Bronchial epithelial cell (primary cell): ENCODE measurements at places on chromosomes 2 and 18. TPM values are rescaled to one million over a fixed set of nuclear protein-coding genes. Genes with fewer than 3 reads are reported as not detected.

DNA sequence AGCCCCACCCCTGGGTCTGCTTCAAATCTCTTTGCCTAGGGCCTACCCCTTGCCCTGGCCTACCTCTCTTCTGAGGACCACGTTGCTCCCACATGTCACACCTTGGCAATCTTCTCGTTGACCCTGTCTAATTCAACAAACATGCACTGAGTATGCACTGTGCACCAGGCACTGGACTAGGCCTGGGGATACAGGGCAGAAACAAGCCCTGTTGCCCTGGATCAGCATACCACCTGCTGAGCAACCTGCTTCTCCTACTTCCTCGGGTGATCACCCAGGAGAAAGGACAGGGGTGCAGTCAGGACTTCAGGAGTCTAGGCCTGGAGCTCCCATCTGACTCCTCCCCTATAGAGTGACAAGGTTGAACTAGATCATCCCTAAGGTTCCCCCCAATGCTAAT is 9.7 kb downstream of the WNT10A start:
- DNase-seq, result no peak

- no peak for DNase-seq
Measured at GRCh38 chr2:179049203-179049545, 763 bp downstream of the CCDC141 start.

DNA sequence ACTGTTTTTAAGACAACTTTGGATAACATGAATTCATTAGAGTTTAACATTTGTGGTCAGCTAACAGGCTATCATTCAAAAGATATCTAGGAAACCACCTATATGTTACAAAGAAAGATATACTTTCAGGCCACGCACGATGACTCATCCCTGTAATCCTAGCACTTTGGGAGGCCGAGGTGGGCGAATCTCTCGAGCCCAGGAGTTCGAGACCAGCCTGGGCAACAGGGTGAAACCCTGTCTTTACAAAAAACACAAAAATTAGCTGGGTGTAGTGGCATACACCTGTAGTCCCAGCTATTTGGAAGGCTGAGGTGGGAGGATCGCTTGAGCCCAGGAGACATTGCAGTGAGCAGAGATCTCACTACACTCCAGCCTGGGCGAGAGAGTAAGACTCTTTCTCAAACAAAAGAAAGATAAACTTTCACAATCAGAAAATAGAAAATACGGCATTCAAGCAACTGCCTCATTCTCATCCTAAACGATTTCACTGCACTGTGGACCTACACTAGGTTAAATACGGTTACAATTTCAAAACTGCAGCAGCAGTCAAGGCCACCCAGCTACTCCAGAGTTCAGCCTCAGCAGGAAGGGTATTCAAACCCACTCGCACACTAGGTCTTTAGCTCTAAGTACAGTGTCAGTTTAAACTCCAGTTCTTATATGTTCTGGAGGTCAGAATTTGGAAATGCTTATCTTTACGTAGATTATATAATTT is 250.0 kb upstream of the SLC39A10 start:
- no peak for DNase-seq

The DTNA gene
- 1.6 and 1.9 TPM in 2 replicates for total RNA-seq
